Activated naive CD8-positive, alpha-beta T cell treated with anti-CD3 and anti-CD28 coated beads, Interleukin-2, amount 50 U/mL, for 16 hours (primary cell): ENCODE measurements at places on chromosomes 4 and X.
A peak's percentile ranks its signal among the peaks of the same experiment; 100 is the strongest.

DNA sequence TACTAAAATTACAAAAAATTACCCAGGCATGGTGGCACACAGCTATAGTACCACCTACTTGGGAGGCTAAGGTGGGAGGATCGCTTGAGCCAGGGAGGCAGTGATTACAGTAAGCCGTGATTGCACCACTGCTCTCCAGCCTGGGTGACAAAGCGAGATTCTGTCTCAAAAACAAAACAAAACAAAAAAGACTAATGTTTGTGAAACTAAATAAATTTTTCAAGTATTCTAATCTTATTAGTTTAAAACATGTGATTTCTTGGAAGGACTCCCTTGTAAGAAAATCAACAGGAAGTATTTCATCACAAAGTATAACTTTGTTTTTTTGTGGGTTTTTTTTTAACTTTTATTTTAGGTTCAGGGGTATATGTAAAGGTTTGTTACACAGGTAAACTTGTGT, 89.6 kb downstream of the EGF start:
- no peak for DNase-seq

GRCh38 chrX:75230296-75230695, 43.6 kb upstream of the UPRT start:
- no peak for DNase-seq

- no peak for DNase-seq
These were observed 327.8 kb upstream of the HAND2 start for GRCh38 chr4:173857828-173858227.

DNA sequence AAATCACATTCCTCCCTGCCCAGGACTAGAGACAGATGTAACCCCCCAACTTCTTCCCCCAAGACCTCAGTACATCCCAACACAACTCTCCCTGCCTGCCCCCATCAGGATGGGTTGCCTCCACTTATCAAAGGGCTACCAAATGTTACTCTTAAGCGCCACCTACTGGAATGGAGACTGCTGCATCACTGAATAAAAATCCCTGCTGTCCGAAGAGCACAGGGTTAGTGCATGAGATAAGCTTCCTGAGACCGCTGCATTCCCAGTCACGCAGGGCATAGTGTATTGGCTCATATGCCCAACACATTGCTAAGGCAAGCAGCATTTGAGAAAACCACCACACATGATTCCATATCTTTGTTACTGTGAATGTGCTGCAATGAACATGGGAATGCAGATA, 544.5 kb downstream of the PPP4R3C start:
- no peak for DNase-seq

- DNase-seq: no peak
These were observed 106.6 kb upstream of the PCDH18 start for GRCh38 chr4:137638934-137639333.

GRCh38 chrX:11888421-11888820, 130.4 kb downstream of the MSL3 start:
- DNase-seq: no peak

GRCh38 chr4:151801547-151802516, 41.0 kb upstream of the GATB start:
- DNase-seq: peak; percentile 17

- no peak for DNase-seq
These were observed 1.1 kb upstream of the TLR3 start for GRCh38 chr4:186067757-186068385.

- DNase-seq: no peak
These were observed 2.4 kb downstream of the TFDP3 start for GRCh38 chrX:133215747-133216146.

- no peak for DNase-seq
These were observed 47.0 kb downstream of the FGFRL1 start for GRCh38 chr4:1058198-1058996.

GRCh38 chr4:20084488-20084887, 167.2 kb upstream of the SLIT2 start:
- DNase-seq: no peak

GRCh38 chr4:92969650-92970379, 666.0 kb downstream of the GRID2 start:
- no peak for DNase-seq

DNA sequence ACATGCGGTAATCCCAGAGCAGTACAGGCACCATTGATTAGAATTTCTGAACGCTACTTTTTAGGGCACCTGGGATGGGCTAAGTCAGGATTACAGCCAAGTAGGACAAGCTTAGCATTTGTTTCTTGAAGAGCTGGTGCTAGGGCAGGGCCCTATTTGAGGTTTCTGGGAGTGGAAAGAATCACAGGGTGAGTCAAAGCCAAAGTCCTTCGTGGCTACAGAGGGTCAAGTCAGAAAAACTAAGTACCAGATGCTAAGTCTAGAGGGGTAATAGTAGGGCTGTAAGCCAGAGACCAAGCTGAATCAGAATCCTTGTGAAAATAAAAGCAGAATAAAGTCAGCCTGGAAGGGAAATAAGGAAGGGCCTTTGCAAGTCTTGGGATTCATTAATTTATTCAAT, 448.6 kb downstream of the ZIC3 start:
- no peak for DNase-seq

DNA sequence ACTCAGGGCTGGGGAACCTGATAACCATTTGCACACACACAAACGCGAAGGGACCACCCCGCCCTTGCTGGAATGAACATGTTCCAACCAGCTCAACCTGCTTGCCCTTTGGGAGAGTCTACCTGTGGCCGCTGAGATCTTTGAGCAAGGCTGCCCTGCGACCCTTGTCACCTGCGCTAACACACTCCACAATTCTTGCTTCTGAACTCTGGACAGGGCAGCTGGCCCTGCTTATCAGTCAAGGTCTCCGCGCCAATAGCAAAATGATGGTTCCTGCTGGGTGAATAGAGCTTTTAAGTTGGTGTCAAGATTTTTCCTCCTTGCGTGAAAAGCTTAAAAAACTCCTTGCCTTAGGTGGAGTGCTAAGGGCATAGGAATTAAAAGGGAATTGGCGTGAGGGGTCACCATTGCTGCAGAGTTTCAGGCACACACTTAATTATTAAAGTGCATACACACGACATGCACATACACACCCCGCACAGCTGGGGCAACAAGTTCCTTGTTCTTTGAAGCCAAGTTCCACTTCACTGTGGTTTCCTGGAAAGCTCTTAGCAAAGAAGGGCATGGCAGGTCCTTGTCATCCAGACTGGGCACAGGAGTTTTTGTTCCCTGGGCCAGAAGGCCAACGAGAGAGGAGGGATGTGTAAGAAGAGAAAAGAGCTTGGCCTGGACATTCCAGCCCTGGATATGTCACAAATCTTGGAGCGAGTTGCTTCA, 207.7 kb downstream of the STIM2 start:
- no peak for DNase-seq

DNA sequence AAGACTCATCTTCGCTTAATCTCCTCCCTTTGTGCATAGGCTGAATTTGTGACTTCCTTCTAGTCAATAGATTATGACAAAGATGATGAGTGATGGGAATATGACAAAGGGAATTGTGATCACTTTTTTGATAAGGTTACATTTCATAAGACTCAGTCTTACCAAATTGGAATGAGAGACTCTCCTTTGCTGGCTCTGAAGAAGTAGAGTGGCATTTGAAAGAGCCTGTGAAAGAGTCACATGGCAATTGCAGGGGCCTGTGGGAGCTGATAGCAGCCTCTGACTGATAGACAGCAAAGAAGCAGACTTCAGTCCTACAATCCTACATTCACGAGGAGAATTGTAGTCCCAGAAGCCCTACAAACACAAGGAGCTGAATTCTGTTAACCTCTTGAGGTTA, 44.9 kb upstream of the ADAMTS3 start:
- no peak for DNase-seq

- no peak for DNase-seq
These were observed 29.5 kb upstream of the XIAP start for GRCh38 chrX:123830309-123830708.

DNA sequence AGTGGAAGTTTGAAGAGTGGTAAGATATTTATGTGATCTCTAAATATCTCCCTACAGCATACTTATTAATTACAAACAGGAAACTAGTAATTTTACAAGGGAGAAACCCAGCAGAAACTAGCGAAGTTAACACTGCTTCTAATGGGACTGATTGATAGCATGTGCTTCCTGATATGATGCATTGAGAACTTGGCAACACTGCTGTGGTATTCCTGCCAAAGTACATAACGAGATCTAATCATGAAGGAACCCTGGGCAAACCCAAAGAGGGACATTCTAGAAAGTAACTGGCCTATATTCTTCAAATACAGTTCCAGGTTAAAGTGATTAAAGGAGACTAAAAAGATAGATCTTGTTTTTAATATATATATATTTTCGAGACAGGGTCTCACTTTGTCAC, 4.6 kb upstream of the GPR34 start:
- no peak for DNase-seq

GRCh38 chrX:39431893-39432292, 630.6 kb downstream of the MID1IP1 start:
- no peak for DNase-seq

DNA sequence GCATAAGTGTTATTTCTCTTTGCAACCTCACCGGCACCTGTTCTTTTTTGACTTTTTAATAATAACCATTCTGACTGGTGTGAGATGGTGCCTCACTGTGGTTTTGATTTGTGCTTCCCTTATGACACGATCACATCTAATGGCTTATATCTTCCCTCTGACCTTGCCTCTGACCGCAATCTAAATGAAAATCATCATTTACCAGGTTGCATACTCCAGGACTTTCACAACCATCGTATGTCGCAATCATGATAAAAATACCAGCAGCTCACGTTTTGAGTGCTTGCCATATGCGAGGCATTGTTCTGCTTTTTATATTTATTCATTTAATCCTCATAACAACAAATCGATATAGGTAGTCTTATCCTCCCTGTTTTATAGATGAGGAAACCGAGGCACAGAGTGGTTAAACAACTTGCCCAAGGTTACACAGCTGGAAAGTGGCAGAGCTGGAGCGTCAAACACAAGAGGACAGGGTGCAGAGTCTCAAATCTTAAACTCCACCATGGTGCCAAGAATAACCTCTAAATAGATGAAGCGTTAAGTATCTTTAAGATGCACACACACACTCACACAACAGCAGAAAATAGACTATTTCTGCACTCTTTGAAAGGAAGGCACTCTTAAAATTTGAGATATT, 102.2 kb downstream of the SEL1L3 start:
- no peak for DNase-seq

- DNase-seq: no peak
These were observed 227.2 kb downstream of the COX18 start for GRCh38 chr4:72842323-72842722.

DNA sequence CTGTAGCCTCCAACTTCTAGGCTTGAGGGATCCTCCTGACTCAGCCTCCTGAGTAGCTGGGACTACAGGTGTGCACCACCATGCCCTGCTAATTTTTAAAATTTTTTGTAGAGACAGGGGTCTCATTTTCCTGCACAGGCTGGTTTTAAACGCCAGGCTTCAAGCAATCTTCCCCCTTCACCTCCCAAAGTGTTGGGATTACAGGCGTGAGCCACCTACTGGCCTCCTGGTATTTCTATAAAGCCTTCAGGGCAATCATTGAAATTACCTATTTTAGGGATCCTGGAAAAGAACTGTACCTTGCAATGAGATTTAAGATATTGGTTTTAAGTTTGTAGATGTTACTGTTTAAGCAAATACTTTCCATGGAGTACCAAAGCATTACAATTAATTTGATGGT, 13.5 kb upstream of the PLS3 start:
- no peak for DNase-seq

GRCh38 chrX:19772096-19772821, 115.1 kb downstream of the SH3KBP1 start:
- no peak for DNase-seq

DNA sequence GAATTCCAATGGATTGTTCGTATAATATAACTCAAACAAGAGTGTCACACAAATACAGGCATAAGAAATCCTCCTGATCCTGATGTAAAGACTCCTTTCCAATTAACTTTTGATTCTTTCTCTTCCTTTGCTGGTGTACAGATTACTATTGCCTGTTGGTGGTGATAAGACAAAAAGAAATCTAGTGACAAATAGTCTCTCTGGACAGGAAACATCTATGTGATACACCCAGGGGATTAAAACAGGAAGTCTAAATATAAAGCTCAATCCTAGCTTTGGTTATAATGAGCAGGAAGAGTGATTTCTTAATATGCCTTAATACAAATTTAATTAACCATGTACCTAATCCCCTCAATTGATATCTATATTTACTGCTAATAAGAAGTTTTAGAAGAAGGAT, 45.1 kb downstream of the ARHGEF6 start:
- no peak for DNase-seq

- no peak for DNase-seq
These were observed 41.1 kb upstream of the STIM2 start for GRCh38 chr4:26819478-26820095.

DNA sequence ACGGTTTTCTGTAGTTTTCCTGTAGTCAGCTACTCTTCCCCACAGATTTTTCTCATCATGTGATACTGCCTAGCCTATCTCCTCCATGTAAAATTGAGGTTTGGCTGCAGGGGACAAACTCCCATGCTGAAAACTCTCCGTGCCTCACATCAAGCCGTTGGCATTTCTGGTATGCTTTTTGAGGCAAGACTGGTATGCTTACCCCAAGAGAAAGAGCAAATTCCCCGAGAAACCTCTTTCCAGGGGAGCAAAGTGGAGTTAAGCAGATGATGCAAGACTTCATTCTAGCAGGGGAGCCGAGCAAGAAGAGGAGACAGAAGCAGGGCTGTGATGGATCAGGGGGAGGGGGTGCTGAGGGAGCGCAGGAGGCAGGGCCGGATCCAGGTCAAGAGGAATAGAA, 4.8 kb downstream of the SOWAHD start:
- no peak for DNase-seq

DNA sequence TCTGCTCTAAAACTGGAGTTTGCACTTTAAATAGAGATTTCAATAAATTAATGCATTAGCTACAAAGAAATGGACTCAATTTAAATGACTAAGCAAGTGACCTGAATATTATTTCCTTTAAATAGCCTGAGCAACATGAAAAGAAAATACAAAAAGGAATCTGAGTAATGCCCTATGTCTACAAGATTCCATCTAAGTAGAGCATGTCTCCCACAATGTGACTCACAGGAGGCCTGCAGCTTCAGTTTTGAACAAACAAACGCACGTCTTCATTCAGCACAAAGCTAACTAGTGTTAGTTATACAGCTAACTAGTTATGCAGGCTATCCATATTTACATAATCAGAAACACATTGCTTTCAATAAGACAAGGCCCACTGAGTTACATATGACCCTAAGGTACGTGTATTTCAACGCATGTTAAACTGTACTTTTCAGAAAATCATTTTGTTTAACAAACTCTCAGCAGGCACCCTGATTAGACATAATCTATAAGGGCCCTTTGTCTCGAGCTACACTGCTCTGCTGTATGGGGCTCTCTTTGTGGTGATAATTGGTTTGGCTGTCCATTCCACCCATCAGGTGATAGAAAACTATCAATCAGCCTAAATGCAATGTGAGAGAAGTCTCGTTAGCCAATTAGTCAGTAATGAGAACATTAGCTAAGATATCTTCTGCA, 116.5 kb downstream of the MAML3 start:
- DNase-seq: no peak
